ENCODE measurements at places on chromosomes 5 and 9. TPM values are rescaled to one million over a fixed set of nuclear protein-coding genes. Genes with fewer than 3 reads are reported as not detected.

SH3GL2 gene
- under 0.01 TPM for total RNA-seq

PCDHA13 gene
- under 0.01 TPM for total RNA-seq

ITGA1 gene
- 12.6 TPM for total RNA-seq

TMC1 gene
- not detected for total RNA-seq

ZDHHC11 gene
- 2.5 TPM for total RNA-seq

ALDH1A1 gene
- total RNA-seq = 45.2 TPM

NUTM2F gene
- not detected for total RNA-seq

GABRG2 gene
- total RNA-seq = under 0.01 TPM

ANKS6 gene
- 9.6 TPM for total RNA-seq

DNA sequence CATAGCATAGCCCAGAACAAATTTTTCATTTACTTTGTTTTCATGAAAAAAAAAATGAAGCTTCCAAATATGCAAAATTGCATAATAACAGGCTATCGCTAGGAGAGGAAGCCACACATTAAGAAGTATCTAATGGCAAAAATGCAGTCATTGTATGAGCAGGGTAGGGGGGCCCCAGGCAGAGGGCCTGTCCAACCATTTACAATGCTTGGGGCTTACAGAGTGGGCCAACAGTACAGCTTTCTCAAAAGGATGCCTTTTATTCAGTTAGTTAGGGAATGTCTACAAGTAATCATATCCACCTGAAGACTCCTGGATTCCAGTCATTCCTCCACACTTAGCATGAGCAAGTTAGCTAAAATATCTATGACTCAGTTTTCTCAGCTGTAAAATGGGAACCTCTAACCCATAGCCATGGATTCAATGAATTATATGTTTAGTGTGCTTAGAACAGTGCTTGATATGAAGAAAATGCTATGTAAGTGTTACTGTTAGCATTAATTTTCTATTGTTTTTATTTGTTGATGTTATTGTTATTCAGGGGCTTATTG is 117.7 kb downstream of the GAS1 start:
- DNase-seq = no peak

DNA sequence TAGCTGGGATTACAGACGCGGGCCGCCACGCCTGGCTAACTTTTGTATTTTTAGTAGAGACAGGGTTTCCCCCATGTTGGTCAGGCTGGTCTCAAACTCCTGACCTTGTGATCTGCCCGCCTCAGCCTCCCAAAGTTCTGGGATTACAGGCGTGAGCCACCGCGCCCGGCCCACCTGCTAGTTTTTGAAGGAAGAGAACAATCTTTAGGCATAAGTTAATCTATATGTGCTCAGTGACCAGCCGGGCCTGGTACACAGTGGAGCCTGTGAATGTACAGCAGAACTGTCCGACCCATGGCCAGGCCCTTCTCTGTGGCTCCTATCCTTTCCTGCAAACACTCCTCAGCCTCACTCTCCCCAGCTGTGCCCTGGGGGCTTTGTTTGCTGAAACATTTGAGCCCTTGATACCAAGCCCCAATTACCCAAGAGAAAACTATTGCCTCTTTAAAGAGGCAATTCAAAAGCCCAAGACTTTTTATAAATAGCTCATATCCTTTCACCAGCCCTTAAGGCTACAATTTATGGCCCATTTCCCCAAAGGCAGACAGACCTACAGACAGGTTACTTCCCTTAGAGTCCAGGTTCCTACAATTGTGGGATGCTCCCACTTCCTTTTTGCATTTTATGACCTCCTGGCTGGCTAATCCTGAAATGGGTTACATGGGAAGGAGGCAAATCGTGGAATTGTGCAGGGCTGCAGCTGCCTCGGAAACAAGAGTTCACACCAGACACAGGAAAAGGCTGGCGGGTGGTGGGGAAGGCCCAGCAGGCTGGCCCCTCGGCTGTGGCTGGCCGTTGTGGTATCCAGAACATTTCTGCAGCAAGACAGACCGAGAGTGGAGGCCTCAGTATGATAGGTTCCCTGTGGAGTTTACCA is 37.5 kb downstream of the SPRY4 start:
- DNase-seq = no peak

DNA sequence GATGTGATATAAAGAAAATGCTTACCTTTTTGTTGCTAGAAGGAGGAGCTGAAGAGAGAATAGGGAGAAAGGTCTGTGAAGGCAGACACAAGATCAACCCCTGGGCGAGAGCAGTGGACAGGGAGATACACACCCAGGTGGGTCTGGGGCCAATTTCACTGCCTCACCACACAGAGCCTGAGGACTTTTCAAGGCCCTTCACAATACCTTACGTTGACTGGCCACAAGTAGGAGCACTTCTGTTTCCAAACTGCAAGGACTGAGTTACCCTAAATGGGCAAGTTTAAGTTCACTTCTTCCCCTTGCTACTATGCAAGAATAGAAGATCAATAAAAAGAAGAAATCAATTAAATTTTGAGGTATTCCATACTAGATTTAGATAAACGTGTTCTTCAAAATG is 174.5 kb upstream of the SLC12A2 start:
- DNase-seq = peak; percentile 46

DNA sequence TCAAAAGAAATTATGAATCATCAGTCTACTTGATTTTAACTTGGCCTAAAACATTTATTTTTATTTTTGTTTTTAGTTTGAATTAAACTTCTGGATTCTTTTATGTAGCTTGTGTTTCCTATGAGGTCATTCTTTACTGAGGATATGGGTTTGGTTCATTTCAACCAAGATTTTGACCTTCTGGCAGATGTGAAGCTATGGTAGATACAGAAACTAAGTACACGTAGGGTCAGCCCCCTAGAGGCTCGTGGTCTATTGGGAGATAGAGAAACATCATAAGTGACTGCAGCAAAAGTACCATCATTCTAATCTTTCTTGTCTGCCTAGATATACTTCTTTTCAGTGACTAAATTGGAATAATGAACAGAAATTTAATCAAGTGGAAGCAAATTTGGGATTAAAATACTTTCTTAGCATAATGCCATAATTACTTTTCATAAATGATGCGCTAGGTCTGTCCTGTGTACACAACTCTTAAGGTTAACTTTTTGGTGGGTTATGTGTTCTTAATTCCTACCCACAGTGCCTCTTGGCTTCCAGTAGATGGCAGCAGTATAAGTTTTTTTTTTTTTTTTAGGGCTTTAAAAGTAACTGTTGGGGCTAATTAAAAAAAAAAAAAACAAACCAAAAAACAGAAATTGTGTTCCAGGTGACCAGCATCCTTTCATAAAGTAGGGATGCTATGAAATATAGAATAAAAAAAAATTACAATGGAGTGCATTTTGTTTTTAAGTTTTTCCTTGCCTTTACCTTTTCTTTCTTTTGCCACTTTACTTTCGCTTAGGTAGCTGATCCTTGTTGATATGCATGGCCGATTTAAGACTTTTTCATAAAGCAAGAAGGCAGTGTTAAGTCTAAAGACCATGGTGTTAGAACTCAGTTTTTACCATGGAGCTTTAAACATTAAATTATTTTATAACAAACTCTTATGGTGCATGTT is 49.9 kb downstream of the LRRTM2 start:
- peak; percentile 38 for DNase-seq

GRCh38 chr5:9523090-9523823 is 22.6 kb downstream of the SEMA5A start:
- peak; percentile 55 for DNase-seq

- no peak for DNase-seq
Measured at GRCh38 chr9:18689921-18690320, 216.0 kb downstream of the ADAMTSL1 start.

GRCh38 chr5:158288272-158288657 is 429.3 kb upstream of the CLINT1 start:
- peak; percentile 8 for DNase-seq

GRCh38 chr5:97267767-97268166 is 84.7 kb upstream of the RIOK2 start:
- DNase-seq = no peak

DNA sequence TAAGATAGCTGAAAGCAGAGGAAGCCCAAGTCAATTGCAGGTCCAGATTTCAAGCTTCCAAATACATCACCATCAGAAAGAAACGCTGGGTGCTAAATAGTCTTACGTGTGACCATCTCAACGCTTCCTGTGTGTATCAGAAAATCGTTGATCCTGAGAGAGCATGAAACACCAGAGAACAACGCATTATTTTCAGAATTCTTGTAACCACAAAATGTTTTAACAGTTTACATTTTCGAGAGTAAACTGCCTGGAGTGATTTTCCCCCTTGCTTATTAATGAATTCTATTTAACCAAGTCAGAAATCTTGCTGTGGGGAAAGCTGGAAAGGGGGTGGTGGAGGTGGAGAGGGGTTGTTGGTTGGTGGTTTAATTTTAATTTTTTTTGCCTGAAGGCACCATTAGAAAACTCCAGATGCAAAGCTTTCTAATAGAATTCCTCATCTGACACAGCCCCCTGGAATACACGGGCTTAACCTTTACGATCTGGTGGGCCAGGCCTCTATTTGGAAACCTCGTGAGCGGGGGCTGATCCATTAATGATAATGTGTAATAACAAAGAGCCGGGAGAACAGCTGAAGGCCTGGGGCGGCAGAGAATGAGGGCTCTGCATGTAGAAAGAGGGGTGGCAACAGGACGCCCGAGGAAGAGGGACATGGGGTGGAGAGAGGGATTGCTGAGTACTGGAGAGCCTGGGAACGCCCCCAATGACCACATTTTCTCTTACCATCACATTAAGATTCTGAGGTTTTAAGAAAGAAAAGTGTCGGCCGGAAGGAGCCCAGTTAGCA is 124.5 kb upstream of the NFIB start:
- DNase-seq = no peak

- no peak for DNase-seq
Measured at GRCh38 chr5:178772351-178772750, 41.9 kb upstream of the ZNF354A start.

DNA sequence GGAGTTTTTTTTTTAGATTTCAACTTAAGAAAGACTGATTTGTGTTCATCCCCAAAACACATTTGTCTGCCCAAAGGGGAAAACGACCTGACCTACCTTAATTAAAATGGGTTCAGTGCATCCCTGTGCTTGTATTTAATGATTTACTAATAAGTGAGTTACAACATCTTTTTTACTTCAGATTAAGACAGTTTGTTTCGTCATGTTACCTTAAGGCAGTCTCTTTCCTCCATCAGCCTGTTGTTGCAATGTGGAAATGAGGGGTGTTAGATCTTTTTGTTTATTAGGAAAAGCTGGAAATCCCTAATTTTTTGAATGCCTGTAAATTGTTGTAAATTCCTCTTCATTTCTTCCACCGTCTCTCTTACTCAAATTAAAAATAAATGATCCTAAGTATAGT is 177.5 kb downstream of the GDNF start:
- no peak for DNase-seq

GRCh38 chr9:116632990-116633838 is 53.9 kb upstream of the TRIM32 start:
- peak; percentile 19 for DNase-seq

DNA sequence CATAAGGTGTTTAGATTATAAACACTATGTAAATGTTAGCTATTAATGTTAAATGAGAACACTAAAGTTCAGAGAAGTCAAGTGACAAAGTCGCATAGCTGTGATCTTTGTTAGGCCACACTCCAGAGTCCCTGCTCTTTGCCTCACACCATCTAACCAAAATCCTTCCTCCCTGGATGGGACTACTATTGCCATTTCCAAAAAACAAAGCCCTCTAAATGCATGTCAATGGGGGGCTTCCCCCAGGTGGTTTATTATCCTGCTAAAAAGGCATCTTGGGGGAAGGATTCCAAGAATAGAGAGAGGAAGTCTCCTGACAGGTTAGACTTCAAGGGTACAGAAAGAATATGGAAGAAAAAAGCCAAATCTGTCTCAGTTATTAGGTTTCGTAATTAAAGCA is 10.4 kb downstream of the NR6A1 start:
- DNase-seq = no peak

GRCh38 chr5:59123595-59124561 is 541.0 kb downstream of the RAB3C start:
- DNase-seq = no peak

DNA sequence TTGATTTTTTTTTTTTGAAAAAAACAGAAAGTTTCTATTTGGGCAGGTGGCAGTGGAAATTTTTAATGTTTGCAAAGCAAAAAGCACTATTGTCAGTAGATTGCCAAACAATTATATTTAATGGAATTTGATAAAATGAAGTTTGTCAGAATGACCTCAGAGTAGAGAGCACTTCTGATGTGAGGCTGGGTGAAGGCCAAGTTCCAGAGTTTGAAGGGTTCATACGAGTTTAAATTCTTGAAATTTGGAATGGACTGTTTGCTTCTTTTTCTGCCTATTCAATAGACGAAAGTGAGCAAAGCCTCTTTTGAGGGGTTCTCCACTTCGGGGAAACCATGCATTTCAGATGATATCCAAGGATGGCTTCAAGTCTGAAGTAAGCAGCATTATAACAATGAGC is 7.4 kb downstream of the SHC3 start:
- DNase-seq = no peak

DNA sequence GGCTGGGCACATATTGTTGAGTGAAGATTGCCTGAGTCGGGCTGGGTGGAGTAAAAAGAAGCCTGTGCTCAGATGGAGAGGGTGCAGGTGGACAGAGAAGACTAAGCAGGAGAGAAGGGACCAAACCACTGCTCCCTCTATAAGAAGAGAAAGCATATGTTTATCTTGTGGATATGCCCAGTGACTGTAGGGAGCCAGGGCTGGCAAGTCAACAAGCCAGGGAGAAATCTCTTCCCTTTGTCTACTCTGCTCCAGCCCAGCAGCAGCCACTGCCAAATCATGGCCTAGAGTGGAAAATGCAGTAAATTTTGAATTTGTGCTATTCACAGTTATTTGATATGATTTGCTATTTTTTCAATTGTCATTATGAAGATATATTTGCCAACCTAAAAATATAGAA is 33.2 kb upstream of the TRIM36 start:
- DNase-seq = no peak

- DNase-seq = peak; percentile 90
Measured at GRCh38 chr9:127133739-127134167, 11.3 kb upstream of the ANGPTL2 start.

DNA sequence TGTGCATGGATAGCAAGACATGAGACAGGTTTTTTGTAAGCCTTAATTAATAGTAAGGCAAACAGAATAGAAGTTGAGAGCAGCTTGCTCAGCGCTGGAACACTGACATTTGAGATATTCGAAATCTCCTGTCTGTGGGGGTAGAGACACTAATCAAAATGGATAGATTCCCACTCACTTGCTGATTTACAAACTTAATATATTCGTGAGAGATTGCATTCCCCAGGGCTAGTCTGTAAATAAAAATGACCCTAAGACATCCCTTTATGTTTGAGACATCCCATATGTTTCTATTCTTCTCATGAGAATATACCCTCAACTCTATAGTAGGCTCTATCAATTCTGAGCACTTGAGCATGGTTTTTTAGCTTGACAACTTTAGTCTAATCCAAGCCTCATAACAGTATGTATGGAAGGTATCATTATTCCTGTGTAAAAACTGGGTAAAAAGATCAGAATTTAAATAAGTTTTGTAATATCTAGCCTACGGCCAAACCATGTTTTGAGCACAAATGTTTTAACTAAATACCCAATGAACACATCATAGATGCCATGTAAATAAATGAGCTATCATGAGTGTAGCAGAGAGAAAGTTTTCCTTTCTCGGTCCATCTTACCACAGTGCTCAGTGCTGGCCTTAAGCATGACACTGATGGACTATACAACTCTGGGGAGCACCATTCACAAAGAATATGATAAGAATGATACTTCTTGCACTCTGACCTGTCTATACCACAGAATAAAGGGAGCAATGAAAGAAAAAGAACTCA is 609.2 kb downstream of the PSAT1 start:
- no peak for DNase-seq

- DNase-seq = no peak
Measured at GRCh38 chr5:151182524-151182900, 24.9 kb upstream of the ANXA6 start.

Measured in fibroblast of lung (primary cell).